EH (cell line): ENCODE measurements at places on chromosomes 12 and 14.

GRCh38 chr12:118089782-118090181 lies 14.0 kb downstream of the VSIG10 start:
- DNase-seq: no peak

GRCh38 chr12:4261655-4262054 lies 11.9 kb upstream of the CCND2 start:
- DNase-seq: no peak

DNA sequence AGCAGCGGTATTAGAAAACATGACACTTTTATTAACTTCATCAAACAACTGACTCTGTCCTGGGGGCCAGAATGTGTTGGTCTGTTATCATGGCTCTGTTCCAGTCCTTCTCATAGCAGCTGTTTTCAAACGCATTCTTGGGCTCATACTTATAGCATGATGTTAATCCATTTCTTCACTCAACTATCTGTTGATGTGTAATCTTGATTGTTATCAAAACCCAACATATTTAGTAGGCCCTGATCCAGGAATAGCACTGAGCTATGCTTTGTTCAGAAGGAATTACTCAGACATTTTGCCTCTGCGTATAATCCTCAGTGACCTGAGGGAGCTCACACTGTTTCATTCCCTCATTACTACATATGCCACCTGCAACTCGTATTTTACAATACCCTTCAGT lies 315.9 kb downstream of the BMP4 start:
- peak; percentile 68 for DNase-seq

GRCh38 chr14:34874386-34875030 lies 652 bp downstream of the BAZ1A start:
- peak; percentile 56 for DNase-seq
